ENCODE measurements at places on chromosomes 5 and 9.
A peak's percentile ranks its signal among the peaks of the same experiment; 100 is the strongest.

GRCh38 chr9:6443661-6444060, 30.7 kb downstream of the UHRF2 start:
- no peak overlapping the region for H3K4me3 ChIP-seq
- no peak for DNase-seq
- no peaks in the 10 kb centered on the region for H3K36me3 ChIP-seq
- H3K27ac ChIP-seq: no peak overlapping the region

DNA sequence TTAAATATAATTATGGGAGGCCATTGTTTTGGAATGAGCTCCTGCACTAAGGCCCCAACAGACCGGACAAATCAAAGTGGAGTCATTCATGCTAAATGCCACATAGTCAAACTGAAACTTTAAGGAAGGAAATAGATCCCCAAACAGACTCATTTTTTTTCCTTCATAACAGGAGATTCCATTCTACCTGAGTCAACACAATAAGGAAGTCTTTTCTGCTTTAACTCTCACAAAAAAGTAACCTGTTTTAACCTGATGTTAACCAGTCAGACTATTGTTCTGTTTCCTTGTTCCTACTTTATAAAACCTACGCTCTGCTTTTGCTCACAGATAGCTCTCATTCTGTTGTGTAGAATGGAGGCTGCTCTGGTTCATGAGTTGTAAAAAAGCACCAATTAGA, 234.9 kb downstream of the YTHDC2 start:
- no peaks in the 10 kb centered on the region for H3K4me1 ChIP-seq
- H3K4me3 ChIP-seq: no peak overlapping the region
- DNase-seq: no peak

- no peaks in the 10 kb centered on the region for H3K27me3 ChIP-seq
- peak overlapping the region; percentile 2 for H3K27ac ChIP-seq
- DNase-seq: peak; percentile 79
These were observed 15.0 kb upstream of the RPS14 start for GRCh38 chr5:150464554-150465012.

- no peaks in the 10 kb centered on the region for H3K36me3 ChIP-seq
- H3K4me1 ChIP-seq: peaks cover 12% of the 10 kb centered on the region
- DNase-seq: no peak
- no peak overlapping the region for H3K4me3 ChIP-seq
These were observed 108.6 kb upstream of the RAI14 start for GRCh38 chr5:34547300-34548085.

- H3K27me3 ChIP-seq: peaks cover 3% of the 10 kb centered on the region
- peaks cover 17% of the 10 kb centered on the region for H3K4me1 ChIP-seq
- H3K27ac ChIP-seq: peak overlapping the region; percentile 24
- no peak overlapping the region for H3K4me3 ChIP-seq
- no peaks in the 10 kb centered on the region for H3K36me3 ChIP-seq
These were observed 5.3 kb downstream of the SLC34A1 start for GRCh38 chr5:177389241-177390169.

DNA sequence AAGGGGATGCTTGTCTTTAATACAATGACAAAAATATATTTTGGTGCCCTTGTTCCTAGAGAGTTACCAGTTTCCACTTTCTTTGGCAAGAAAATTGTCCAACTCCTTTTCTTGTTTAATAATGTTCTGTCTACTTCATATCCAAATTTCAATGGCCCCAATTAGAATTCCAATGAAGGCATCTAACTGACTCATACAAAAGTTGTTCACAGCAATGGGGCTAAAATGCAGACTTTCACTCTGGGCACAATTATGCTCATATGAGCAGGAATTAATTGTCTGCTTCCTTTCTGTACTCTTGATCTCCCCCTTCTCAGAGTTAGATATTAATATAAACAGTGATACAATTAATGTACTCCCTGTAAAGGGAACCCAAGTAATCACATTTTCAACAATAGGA, 42.1 kb upstream of the ZNF622 start:
- H3K27ac ChIP-seq: peak overlapping the region; percentile 83
- H3K4me3 ChIP-seq: no peak overlapping the region
- H3K4me1 ChIP-seq: peaks cover 28% of the 10 kb centered on the region
- DNase-seq: no peak

DNA sequence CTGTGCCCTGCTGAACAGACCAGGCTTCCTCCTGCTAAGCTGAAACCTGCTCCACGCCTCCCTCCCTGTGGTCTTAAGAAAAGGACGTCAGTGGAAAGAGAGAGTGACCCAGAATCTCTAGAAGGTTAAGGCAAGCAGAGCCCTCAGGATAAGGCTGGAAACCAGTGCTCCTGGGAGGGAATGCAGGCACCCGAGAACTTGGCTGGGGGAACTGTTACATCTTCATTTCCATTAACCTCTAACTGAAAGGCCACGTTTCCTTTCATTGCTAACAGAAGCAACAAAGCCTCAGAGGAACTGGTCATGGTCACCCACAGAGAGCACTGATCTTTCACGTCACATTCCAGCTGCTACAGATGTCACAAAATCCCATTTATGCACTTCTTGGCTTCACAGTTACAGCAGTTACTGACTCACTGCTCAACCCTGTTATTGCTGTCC, 26.1 kb upstream of the AKNA start:
- DNase-seq: no peak
- H3K27ac ChIP-seq: peak overlapping the region; percentile 26
- peaks cover 19% of the 10 kb centered on the region for H3K36me3 ChIP-seq
- no peaks in the 10 kb centered on the region for H3K27me3 ChIP-seq

DNA sequence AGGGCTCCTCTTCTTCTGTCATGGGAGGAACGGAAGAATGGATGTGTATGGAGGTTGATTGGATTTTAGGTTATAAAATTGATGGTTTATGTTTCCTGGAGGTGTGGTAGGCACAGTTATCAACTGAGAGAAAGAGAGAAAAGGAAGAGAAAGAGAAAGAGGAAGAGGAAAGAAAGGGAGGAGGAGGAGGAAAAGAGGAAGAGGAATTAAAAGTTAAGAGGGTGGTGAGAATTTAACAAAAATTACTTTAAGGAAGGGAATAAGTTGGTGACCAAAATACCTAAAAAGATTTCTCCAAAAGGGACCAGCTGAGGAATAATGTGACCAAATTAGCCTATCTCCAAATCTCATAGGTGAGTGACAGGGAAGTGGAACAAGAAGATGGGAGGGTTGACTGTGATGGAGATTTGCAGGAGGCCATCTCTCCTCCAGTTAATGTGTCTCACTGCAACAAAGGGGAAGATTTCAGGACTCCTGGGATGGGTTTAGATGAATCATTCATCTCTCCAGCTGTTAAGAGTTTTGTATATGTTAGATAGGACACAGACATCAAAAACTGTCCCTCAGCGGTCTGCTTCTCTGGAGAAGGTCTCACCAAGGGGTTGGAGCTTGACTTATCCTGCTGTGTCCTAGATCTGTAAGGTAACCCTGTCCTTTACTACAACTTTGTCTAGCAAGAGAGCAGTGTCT, 76.0 kb upstream of the TMC1 start:
- no peaks in the 10 kb centered on the region for H3K27me3 ChIP-seq
- H3K4me3 ChIP-seq: no peak overlapping the region
- no peaks in the 10 kb centered on the region for H3K36me3 ChIP-seq
- H3K4me1 ChIP-seq: peaks cover 31% of the 10 kb centered on the region

GRCh38 chr5:87074934-87075541, 192.6 kb upstream of the RASA1 start:
- no peaks in the 10 kb centered on the region for H3K36me3 ChIP-seq
- H3K4me3 ChIP-seq: no peak overlapping the region
- no peaks in the 10 kb centered on the region for H3K4me1 ChIP-seq
- H3K27ac ChIP-seq: peak overlapping the region; percentile 1
- H3K27me3 ChIP-seq: no peaks in the 10 kb centered on the region

- no peaks in the 10 kb centered on the region for H3K36me3 ChIP-seq
- H3K27ac ChIP-seq: no peak overlapping the region
- DNase-seq: no peak
- H3K4me1 ChIP-seq: no peaks in the 10 kb centered on the region
These were observed 150.9 kb upstream of the SPEF2 start for GRCh38 chr5:35466746-35467145.
